ENCODE measurements at places on chromosomes 1 and 21.

DNA sequence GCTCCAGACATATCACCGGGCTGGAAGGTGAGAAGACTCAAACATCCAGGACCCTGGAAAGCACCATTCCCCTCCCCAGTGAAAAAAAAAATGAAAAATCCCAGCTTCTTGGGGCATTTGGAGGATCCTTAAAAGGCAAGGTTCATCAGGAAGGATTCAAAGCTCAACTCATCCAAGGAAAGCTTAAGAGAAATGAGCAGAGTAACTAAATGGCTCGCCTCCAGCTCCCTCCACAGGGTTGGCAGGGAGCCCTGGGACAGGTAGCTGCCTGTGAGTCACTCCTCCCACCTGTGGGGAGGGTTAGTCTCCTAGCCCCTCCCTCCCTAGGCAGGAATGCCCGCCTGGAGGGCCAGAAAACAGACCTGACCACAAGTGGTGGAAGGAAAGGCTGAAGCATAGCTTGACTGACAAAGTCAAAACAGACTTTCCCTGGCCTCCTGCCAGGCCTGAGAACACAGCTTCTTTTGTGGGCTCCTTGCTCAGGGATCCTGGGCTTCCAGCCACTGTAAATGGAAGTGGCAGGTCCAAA lies 712 bp upstream of the LAMB3 start:
- DNase-seq, result peak; percentile 25

DNA sequence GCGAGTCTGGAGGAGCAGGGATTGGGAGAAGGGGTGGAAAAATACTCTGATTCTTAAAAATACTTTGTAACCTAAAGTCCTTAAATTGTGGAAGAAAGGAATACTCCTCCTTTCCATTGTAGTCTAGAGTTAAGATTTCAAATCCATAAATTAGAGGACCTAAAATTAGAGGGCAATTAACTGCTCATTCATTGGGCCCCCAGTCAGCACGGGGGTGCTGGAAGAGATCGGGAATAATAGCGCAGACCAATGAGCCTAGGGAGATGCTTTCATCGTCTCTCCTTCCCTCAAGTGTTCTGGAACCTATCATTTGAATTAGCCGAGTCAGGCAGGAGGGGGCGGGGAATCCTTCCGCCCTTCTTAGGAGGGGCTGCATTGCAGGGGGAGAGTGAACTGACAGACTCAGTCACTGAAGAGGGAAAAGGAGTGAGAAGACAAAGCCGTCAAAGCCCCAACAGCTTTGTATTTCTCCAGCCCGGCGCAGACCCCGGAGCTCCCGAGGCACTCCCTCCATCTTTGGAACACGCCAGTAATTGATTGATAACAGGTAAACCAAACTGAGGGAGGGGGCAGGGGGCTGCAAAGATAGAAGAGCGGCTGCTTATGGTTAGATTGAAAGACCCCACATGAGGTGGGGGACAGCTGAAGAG lies at the start of gene MLLT11:
Gene MLLT11, plus strand, starts transcription at position 391 of the 650 bp plus-strand sequence. CDS start 6,828 bp downstream, outside the sequence.
- DNase-seq, result peak; percentile 92

DNA sequence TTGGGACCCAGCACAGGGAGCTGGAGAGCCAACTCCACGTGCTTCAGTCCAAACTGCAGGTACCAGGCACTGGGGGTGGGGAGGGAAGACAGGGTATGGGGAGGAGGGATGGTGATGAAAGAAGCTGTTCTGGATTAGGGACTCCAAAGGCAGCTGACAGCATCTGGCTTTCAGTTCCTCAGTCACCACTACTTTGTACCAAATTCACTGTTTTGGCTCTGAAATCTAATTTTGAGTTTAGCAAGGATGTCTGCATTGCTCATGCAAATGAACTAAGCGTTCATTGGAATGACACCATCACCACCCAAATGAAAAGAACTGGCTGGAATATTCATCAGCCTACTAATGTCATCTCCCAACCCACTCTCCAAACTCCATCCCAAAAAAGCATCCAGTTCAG lies 8.7 kb downstream of the C1orf74 start:
- DNase-seq, result no peak

GRCh38 chr1:231814021-231814420 lies 187.4 kb downstream of the DISC1 start:
- DNase-seq, result no peak

- DNase-seq, result no peak
Observed at GRCh38 chr1:185463433-185463832, 146.4 kb upstream of the IVNS1ABP start.

DNA sequence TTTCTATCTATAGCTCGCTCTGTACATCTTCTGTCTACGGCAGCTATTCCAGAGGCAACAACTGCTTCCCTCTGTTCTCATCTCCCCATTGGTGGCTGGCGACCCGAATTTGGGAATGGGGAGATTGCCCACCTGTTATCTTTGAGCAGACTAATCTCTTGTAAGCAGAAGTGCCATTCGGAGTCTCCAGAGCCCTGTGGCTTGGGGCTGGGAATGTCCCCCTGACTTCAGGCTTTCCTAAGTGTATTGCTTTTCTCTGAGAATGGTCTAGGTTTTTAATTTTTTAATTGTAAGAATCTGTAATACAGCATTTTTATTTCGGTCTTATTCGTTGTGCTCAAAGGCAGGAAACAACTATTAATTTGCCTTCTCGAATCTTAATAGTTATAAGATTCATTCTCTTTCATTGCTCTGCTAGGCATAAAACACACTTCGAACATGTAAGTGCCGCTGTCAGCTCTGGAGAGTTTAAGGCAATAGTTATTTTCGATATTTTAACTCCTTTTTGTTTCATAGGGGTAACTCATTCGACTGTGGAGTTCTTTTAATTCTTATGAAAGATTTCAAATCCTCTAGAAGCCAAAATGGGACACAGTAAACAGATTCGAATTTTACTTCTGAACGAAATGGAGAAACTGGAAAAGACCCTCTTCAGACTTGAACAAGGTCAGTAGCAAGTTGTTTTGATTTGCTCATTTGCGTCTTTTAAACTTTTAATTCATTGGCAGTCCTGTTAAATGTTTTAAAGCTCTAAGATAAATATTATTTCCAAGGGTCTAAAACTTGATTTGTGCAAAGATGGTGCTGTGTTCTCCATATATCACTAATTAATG lies 514 bp downstream of the AGL start:
- DNase-seq, result peak; percentile 76

DNA sequence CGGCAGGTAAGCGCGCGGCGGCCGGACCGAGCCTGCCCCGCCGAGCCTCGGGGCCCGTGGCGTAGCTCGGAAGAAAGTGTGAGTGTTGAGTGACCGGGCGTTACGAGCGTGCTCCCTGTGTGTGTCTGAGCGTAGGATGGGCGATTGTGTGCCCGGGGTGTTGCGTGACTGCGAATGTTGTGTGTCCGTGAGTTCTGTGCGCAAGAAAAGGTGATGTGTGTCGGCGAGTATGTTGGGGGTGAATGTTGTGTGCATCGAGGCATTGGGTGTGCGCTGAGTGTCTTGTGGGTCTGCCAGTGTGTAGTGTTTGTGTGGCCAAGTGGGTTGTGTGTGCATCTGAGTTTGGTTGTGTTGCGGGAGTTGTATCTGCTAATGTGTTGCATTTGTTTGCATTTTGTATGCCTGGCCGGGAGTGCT lies 398 bp downstream of the PTPRU start:
- DNase-seq, result no peak

GRCh38 chr1:111489604-111490003 lies 13.8 kb downstream of the ADORA3 start:
- no peak for DNase-seq

- DNase-seq, result peak; percentile 1
Observed at GRCh38 chr1:111406321-111406768, 21.2 kb downstream of the OVGP1 start.

DNA sequence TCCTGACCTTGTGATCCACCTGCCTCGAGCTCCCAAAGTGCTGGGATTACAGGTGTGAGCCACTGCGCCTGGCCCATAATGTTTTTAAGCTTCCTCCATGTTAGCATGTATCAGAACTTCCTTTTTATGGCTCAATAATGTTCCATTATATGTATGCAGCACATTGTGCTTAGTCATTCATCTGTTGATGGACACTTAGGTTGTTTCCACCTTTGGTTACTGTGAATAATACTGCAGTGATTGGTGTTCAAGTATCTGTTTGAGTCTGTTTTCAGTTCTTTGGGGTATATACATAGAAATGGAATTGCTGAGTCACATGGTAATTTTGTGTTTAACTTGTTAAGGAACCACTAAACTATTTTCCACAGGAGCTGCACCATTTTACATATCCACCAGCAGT lies 17.7 kb downstream of the CMPK1 start:
- no peak for DNase-seq

- DNase-seq, result no peak
Observed at GRCh38 chr1:214466403-214467077, 84.9 kb downstream of the PTPN14 start.

GRCh38 chr1:38991638-38992411 lies 749 bp downstream of the AKIRIN1 start:
- peak; percentile 41 for DNase-seq

GRCh38 chr1:151164732-151165280 lies 896 bp downstream of the LYSMD1 start:
- no peak for DNase-seq

GRCh38 chr21:42061195-42061985 lies 9.7 kb upstream of the UMODL1 start:
- no peak for DNase-seq

DNA sequence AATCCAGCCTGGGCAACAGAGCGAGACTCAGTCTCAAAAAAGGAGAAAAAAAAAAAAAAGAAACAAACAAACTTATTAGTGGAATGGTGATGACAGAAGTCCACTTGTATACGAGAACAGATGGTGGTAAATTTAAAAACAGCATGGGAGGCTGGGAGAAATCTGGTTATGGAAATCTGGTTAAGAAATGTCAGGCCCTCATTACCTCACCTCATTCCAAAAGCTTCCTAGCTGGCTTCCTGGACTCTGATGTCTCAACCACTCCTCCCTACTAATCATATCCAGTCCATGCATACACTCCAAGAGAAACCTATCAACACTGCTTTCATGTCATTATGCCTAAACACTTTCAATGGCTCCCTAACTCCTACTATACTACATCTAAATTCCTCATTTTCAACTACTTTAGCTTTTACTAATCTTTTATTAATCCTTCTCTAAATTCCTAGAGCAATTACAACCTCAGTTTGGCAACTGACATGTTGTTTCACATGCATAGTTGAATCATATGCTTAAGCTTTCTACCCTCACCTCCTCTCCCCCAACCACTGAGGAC lies 52.9 kb downstream of the FOXJ3 start:
- DNase-seq, result peak; percentile 94

GRCh38 chr1:192133350-192133926 lies 24.8 kb upstream of the RGS18 start:
- no peak for DNase-seq

- no peak for DNase-seq
Observed at GRCh38 chr1:4411862-4412261, 242.5 kb upstream of the AJAP1 start.

GRCh38 chr21:37582590-37582989 lies 216.0 kb downstream of the DYRK1A start:
- DNase-seq, result peak; percentile 72

DNA sequence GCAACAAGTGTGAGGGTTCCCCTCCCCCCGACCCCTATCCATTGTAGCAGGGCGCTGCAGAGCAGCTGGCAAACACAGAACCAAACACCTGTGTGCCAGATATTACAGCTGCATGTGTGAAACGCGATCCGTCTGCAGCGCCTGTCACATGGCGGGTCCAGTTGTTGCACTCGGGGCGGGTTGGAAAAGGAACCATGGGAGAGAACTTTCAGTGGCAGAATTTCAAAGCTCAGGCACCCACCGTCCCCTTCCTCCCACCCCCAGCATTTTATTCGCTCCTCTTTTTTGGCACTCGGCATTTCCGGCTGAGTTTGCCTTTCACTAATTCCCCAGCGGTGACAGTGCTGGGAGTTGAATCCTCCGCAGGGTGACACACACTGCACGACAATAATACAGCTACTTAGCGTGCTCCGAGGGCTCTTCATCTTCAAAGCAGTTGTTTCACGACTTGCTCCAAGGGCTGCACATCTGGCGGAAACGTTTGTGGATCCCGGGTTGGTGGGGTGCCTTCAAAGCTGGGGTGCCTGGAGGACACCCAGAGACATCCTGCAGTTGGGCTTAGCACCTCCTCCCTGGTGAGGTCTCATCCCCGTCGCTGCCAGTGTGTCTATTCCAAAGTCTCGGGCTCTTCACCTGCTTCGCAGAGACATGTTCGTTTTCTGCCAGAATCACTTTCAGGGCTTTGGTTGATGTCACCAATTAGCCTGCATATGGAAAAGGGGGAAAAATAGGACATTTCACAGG lies 180.7 kb downstream of the ZBTB18 start:
- peak; percentile 46 for DNase-seq

DNA sequence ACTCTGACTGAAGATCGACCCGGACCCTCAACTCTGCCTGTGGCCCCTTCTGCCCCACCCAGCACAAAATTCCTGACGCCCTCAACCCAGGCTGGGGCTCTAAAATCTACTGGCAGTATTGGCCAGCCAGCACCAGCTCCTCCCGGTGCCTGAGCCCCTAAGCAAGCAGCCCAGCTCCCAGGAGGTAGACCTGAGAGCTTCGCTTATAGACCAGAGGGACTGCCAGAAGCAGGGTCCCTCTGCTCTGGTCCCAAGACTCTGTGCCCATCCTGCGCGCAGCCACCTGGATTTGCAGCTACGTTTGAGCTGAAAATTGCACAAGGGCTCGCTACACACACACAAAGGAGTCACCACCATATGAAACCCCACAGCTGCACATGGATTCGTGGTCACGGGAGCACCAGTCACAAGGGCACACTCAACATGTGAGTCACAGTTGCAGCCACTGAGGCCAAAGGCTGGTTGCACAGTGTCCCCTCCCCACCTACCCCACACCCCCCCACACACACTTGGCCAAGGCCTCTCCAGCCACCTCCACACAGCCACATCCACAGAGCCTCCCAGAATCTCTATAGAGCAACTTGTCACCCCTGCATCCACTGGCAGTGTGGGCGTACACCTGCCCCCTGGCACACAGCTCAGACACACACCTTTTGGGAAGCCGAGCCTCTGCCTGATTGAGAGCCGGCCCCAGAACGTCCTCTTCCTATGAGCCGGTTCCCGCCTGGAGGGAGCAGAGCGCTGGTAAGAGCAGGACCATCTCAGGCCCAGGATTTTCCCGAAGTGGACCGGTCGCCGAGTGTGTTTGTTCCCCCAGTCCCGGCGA lies 1.1 kb upstream of the DMBX1 start:
- no peak for DNase-seq

DNA sequence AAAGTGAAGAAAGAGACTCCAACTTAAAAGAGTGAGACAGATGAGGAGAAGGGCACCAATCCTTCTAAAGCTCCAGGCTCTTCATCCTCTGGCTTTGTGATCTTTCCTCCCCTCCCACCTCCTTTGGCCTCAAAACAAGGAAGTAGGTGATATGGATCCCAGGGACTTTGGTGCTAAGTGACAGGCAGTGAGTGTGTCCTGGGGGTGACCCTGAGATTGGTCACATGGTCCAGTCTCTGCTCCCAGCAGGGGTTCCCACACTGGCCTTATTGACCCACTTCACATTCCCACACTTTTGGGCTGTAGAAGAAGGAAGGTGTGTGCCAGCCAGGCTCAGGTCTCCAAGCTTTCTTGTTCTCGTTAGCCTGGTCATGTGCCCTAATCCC lies 401.2 kb upstream of the PROX1 start:
- DNase-seq, result no peak

GRCh38 chr1:3511306-3511705 lies 56.8 kb downstream of the ARHGEF16 start:
- no peak for DNase-seq

GRCh38 chr1:46485564-46486431 lies 3.8 kb upstream of the DMBX1 start:
- no peak for DNase-seq
